Stimulated activated CD4-positive, alpha-beta T cell treated with anti-CD3 and anti-CD28 coated beads, Interleukin-15, amount 100 ng/mL, for 1 hour (primary cell): ENCODE measurements at places on chromosomes 2 and 18.
A peak's percentile ranks its signal among the peaks of the same experiment; 100 is the strongest.

GRCh38 chr2:190467575-190468083 lies 59.5 kb downstream of the MFSD6 start:
- no peak for DNase-seq

GRCh38 chr2:25159949-25160348 lies 8.4 kb downstream of the POMC start:
- DNase-seq = no peak

DNA sequence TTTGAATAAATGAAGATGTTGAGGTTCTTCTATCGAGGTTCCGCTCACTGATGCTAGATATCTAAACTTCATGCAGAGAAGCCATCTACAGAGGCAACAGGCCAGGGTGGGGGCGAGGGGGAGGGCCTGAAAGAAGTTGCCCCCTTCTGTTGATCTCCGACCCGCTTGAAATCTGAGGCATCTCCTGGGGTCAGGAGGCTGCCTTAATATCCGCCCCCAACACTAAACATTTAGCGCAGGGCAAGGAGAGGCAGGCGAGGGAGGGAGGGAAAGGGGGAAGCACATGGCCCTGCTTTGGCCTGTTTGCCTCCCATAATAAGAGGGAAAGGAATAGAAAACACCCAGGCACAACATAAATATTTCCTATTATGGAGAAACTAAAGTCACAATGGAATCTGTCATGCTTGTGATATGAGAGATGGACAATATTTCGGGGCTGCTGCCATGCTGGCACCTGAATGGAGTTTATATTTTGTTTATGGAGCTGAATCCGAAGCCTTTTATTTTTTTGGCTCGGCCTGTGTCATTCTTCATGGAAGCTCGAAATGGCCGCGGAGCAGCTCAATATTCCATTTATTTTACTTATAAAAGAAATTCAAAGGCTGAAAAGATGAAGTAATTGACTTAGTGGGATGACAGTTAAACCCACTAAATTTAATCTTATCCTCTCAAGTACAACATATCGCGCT lies 221.1 kb downstream of the INSIG2 start:
- no peak for DNase-seq

DNA sequence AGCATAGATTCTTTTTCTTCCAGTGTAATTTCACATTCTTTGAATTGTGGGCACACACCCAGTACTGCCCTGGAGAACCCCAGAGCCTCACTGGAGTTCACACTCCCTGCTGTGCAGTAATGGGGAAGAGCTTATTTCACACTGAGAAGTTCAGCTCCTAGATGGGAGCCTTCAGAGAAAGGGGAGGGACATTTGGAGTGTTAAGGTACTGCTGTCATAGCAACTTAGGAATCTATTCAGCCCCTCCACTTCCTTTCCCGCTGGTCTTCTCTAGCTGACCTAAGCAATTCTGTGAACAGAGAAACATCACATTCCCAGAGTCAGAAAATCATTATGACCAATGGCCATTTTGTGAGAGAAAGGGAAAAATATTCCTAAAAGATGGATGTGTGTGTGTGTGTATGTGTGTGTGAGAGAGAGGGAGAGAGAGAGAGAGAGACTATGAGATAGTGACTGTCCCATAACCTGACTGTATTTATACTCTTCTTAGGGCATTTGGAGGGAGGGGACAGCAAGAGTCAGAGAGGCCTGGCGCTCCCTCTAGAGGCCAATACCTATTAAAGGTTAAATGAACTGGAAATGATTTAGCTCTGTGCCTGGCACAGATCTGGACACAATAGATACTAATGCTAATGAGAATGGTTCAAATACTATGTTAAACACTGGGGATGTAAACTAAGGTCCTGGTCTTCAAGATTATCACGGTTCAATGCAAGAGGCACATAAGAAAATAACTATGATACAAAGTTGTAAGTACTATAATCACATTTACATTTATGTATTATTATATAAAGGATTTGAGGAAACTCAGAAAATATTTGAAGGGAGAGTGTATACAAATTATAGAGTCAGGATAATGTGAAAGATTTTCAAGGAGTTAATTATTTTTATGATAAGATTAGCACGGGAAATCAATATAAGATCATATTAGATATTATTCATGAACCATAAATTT lies 41.5 kb upstream of the RPE start:
- no peak for DNase-seq

DNA sequence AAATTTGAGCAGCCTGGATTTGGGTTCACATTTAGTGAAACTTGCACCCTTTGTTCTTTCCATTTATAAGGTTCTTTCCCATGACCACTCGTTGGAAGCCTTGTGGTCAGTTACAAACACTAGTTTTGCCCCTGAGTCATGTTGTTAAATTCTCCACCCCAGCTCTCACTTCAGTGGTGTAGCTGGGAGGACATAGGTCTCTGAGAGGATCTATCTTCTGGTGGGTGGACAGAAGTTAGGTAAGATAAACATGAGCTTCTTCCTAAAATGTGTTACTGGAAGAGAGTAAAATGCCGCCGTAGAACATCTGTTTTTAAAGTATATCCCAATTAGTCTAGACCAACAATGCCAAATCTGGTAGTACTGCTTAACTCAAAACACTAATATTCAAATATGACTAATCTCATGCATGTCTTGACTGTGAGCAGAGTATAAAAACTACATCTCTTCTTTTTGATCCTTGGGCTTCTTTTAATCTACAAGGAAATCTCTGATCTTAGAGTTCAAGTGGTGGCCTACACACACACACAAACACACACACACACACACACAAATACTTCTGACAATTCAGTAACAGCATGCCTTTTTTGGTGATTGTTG lies 162.6 kb upstream of the FN1 start:
- no peak for DNase-seq

DNA sequence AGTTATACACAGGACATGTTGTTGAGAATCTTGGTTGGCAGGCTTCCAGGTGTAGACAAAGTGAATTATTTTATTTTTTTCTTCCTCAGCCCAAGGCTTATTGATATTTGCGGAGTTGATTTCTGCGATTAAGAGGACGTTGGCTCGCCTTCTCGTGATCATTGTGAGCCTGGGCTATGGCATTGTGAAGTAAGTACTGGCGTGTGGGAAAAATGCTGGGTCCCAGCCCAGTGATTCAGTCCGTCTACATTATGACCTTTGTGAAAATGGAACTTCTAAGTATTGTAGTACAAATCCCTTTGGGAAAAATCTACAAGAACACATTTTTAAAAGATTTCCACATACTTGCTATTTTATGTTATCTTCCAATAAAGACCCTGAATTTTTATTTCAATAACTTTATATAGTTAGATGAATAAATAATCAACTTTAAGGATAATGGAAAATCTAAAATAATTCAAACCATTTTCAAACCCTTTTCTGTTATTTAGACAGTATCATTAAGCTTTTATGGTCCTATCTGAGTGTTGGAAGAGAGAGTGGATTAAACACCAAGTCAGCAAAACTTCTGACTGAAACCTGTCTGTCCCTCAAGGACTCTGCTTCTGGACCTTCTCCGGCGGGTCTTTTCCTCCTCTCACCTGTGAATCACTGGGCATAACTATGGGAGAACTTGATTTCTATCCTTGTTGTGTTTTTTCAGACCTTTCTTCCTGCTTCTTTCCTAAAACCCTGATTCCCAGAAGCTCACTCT lies 31.0 kb downstream of the TMEM87B start:
- DNase-seq = no peak

GRCh38 chr2:152200565-152201465 lies 25.3 kb upstream of the STAM2 start:
- no peak for DNase-seq

GRCh38 chr2:77322431-77322830 lies 199.7 kb downstream of the LRRTM4 start:
- no peak for DNase-seq

- DNase-seq = no peak
These were observed 34.2 kb downstream of the MRPS9 start for GRCh38 chr2:105072039-105072438.

GRCh38 chr2:234107861-234108260 lies 57.4 kb downstream of the SPP2 start:
- DNase-seq = no peak

- no peak for DNase-seq
These were observed 335.2 kb downstream of the KCNJ3 start for GRCh38 chr2:155033652-155034051.

DNA sequence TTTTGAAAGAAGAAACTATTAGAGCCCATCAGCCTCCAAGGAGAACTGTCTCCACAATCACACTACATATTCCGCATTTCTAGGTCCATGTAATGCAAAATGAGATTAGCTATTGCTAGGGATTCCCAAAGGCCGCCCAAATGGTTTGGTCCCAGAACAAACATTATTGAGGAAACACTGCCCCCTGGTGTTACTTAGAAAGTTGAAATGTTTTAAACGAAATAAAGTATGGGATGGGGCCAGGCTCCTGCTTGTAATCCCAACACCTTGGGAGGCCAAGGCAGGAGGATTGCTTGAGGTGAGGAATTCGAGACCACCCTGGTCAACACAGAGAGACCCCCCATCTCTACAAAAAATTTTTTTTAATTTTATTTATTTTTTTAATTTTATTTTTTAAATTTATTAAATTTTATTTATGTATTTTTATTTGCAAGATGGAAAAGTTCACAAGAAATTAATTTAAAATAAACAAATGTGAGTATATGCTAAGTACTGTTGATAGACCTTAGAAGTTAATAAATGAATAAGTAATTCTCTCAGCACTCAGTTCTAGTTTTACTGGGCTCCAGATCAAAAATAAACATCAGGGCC lies 5.5 kb downstream of the NHEJ1 start:
- DNase-seq = no peak

DNA sequence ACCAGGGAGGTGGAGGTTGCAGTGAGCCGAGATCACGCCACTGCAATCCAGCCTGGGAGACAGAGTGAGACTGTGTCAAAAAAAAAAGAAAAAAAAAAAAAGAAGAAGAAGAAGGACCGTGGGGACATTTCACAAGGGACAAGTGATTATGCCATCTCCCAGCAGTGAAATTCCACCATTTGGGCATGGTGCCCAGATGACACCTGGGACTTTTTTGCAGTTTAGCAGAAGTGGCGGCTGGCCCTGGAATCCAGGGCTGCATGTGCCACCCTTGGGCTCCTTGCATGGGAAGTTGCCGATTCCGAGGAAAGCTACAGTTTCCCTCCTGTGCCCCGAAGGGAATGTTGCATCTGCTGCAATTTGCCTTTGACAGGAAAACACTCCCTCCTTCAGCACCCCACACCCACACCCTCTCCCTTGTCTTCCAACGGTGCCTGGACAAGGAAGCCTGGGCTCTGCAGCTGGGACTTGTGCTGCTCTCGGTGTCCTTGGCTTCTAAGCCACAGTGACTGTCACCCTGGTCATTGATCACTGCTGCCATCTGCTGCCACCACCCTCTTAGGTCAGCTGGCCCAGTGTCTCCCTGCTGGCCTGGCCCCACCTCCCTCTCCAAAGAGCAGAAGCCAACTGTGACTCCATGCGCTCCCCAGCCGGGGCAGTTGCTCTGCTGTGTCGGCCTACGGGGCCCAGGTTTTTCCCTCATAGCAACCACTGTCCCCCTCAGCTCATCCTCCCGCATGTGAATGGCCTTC lies 56.4 kb upstream of the LRRC30 start:
- DNase-seq = no peak

GRCh38 chr2:144825331-144826020 lies 305.6 kb upstream of the ZEB2 start:
- DNase-seq = no peak

GRCh38 chr2:138712212-138712979 lies 67.8 kb downstream of the NXPH2 start:
- DNase-seq = no peak

DNA sequence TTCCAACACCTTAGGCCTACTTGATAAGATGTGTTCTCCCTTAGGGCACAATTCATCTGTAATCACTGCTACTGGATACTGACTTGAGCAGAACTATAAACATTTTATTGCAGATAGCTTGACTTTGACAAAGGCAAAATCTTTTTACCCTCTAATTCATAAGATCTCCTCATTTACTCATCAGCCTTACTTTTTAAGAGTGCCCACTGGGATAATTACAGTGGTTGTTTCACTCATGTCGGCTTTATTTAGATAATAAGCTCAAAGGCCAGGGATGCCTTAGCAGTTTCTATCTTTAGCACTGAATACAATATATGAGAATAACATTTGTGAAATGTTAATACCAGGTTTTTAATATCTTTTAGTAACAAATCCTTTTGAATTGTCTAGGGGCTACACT lies 144.0 kb downstream of the DLGAP1 start:
- DNase-seq = no peak

- DNase-seq = no peak
These were observed 3.0 kb downstream of the CTIF start for GRCh38 chr18:48541747-48542400.

- peak; percentile 44 for DNase-seq
These were observed 697 bp downstream of the KCMF1 start for GRCh38 chr2:84971510-84972206.

DNA sequence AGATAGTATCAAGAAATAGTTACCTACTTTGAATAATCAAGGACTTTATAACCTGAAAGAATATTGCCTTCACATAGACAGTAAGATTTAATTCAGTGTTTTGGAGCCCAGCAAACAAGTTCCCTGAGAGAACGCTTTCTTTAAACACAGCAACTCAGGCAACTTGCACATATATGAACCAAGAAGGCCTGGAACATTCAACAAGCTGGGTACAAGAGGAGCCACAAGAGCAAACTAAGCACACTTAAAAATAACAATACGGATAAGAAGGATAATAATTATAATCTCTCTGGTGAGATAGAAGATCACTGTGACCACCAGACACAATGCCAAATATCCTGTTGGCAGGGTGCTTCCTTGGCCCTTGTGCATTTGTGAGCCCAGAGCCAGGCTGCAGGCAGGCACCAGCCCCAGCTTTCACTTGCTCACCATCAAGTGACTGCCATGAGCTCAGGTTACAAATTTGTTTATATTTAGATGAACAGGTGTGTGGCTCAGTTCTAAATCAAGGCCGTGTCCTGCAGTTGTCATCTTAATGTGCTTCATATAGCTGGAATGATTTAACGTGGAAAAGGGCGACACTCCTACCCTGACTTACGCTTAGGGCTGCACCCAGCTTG lies 446.6 kb downstream of the IRS1 start:
- no peak for DNase-seq

DNA sequence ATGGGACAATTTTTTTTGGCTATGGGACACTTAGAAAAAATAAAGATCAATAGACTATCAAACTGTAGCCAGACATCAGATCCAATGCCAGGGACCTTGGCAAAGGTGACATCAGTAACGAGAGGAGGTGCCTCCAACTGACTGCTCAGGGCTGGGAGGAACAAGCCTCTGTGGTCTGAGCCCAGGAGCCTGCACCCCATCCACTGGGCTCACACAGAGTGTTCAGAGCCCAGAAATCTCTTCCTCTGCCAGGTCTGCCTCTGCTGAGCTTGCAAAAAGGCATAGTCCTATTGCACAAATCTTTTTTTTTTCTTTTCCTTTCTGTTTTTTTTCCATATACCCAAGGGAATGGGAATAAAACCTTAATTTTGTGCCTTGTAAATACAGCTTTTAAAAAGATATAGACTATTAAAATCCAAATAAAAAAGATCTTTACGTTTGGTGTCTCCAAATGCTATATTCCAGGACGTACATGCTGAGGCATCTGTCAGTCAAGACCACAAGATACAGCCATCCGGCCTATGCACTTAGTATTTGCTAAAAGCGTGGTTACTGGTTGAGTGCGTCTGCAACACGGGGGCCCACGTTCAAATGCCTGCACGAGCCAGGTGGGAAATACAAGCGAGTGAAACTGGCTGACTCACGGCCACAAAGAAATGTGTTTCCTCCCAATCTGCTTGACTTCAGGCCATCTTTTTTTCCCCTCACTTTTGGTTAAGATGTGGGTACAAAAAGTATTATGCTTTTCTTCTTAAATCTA lies 7.8 kb upstream of the ARHGAP25 start:
- peak; percentile 58 for DNase-seq

GRCh38 chr2:62465741-62466502 lies 40.1 kb downstream of the TMEM17 start:
- no peak for DNase-seq

- no peak for DNase-seq
These were observed 456.0 kb upstream of the DCC start for GRCh38 chr18:51884039-51884438.
